Urinary bladder (tissue), 4 donors: ENCODE measurements at places on chromosomes 2 and 18. TPM values are rescaled to one million over a fixed set of nuclear protein-coding genes. Genes with fewer than 3 reads are reported as not detected.

DNA sequence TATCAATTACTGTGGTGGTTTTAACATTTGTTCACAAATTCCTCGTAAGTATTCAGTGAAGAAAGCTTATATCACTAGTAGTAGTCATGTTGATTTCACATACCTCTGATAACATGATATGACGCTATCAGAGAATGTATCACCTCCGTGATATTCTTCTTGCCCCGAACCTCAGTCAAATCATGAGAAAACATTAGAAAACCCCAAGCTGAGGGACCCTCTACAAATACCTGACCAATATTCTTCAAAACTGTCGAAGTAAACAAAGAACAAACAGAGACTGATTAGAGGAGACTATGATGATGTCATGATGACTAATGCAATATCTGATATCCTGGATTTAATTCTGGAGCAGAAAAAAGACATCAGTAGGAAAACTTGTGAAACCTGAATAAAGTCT lies 85.6 kb upstream of the SPOPL start:
- DNase-seq = no peak

GRCh38 chr2:1598041-1598710 lies 146.1 kb downstream of the PXDN start:
- DNase-seq = no peak

GRCh38 chr2:217887841-217888701 lies 114.7 kb downstream of the TNS1 start:
- DNase-seq = no peak

- DNase-seq = no peak
Observed at GRCh38 chr18:75246721-75247610, 36.4 kb downstream of the TSHZ1 start.

- no peak for DNase-seq
Observed at GRCh38 chr18:38322206-38322605, 756.6 kb upstream of the CELF4 start.

The COLEC12 gene
- 31.9 TPM for polyA plus RNA-seq

- peak; percentile 8 for DNase-seq
Observed at GRCh38 chr2:55269645-55269990, 587 bp upstream of the MTIF2 start.

DNA sequence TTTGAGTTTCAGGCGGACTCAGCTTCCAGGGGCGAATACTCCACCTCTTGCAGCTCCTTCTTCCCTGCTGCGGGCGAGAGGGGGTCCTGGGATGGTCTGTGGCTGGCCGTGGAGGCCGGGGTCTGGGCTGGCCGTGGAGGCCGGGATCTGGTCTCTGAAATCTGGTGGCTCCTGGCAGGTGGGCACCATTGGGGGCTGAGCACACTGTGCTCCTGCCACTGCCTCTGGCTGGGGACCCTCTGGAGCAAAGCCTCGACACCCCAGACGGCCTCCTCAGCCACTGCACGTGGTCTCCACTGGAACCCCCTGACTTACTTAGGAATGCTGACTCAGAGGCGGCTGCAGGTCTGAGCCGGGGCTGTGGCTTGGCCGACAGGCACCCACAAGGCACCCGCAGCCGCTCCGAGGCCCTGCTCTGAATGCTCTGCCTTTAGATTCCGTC lies 100.1 kb upstream of the ALKAL2 start:
- no peak for DNase-seq

DNA sequence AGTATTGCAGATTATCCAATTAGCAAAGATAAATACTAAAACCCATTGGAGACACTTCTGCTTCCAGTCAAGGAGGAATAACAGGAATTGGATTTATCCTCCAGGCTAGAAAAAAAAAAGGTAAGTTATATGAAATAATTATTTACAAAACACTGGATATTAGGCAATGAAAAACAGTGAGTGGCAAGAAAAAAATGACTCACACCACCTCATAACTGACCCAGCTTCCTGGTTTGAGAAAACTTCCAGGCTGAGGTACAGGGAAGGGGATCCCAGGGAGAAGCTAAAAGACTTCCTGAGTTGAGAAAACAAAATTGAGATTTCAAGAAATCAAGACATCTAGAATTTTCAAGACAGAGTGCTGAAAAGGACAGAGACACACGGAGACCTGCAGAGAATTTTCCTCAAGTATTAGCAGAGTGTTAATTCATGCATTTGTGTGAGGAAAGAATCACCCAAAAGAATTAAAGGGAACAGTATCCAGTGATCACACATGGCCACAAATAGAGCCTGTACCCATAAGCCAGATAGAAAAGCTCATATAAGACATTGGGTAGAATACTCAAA lies 17.4 kb downstream of the SRD5A2 start:
- no peak for DNase-seq

DNA sequence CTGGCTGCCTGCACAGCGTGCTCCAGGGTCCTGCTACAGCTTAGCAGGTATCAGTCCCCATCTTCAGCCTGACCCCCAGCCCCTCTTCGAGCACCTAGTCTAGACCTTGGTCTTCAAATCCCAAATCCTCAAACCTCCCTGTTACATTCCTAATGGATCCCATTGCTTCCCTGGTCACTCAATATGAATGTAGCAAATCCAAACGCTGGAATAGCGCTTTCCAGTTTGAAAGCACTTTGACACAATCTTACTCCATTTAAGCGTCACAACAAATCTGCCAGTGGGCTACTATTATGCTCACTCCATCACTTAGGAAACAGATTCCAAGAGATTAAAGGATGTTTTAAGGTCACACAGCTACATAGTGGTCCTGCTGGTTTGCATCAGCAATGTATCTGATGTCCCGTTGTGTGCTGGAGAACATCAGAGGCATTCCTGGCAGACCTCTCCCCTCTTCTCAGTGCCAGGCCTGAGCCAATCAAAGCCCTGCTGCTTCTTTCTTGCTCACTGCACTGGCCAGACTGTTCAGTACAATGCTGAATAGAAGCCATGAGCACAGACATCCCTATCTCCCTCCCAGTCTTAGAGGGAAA lies 11.1 kb upstream of the INO80C start:
- no peak for DNase-seq

The VSNL1 gene
- polyA plus RNA-seq = 1.1 TPM

GRCh38 chr2:85302121-85302520 lies 25.7 kb downstream of the TGOLN2 start:
- no peak for DNase-seq

GRCh38 chr2:42106257-42106816 lies 58.5 kb downstream of the PKDCC start:
- no peak for DNase-seq

The FER1L5 gene
- polyA plus RNA-seq = 0.01 TPM

- no peak for DNase-seq
Observed at GRCh38 chr2:216017365-216017764, 4.0 kb upstream of the MREG start.

The ACTG2 gene
- polyA plus RNA-seq = 7,901 TPM

GRCh38 chr2:74945788-74946331 lies 12.6 kb upstream of the POLE4 start:
- no peak for DNase-seq

- no peak for DNase-seq
Observed at GRCh38 chr18:46167971-46168370, 63.8 kb downstream of the HAUS1 start.

GRCh38 chr2:119241205-119241532 lies 17.5 kb downstream of the STEAP3 start:
- DNase-seq = no peak
